ENCODE measurements at places on chromosomes 11 and 22.

DNA sequence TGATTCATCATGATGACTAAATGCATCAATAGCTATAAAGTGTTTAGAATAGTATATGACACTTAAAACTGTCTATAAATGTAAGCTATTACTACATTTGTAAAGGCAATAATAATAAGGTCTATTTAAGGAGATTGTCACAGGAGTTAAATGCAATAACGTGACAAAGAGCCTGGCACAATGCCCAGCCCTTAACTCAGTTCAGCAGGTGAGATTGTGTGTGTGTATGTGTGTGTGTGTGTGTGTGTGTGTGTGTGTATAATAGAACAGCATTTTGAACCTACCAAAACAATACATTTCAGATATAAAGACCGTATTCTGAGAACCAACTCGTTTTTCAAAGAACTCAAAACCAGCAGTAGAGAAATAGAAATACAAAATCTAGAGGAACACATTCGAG lies 177.5 kb downstream of the MYO18B start:
- no peak for DNase-seq

GRCh38 chr11:120798854-120799253 lies 225.0 kb upstream of the TBCEL start:
- DNase-seq, result no peak

GRCh38 chr11:79400717-79401330 lies 40.0 kb downstream of the TENM4 start:
- DNase-seq, result peak; percentile 56

DNA sequence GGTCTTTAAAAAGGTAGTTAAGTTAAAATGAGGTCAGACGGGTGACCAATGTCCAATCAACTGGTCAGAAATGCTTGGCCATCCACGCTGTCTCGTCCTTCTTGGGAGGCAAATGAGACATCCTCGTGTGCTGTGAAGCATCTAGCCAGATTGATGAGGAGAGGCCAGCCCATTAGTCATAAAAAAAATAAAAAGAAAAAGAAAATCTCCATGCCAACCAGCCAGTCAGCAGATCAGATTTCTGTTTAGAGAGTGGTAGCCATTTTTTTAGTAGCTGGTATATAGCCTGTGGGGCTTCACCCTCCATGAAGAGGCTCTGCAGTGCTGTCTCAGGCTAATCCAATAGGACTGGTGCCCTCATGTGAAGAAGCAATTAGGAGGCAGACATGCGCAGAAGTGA lies 343.1 kb upstream of the SYN3 start:
- peak; percentile 73 for DNase-seq

GRCh38 chr22:46108564-46109473 lies 41.5 kb upstream of the PPARA start:
- DNase-seq, result peak; percentile 75

- no peak for DNase-seq
Observed at GRCh38 chr11:15859411-15859810, 496.9 kb downstream of the SOX6 start.

DNA sequence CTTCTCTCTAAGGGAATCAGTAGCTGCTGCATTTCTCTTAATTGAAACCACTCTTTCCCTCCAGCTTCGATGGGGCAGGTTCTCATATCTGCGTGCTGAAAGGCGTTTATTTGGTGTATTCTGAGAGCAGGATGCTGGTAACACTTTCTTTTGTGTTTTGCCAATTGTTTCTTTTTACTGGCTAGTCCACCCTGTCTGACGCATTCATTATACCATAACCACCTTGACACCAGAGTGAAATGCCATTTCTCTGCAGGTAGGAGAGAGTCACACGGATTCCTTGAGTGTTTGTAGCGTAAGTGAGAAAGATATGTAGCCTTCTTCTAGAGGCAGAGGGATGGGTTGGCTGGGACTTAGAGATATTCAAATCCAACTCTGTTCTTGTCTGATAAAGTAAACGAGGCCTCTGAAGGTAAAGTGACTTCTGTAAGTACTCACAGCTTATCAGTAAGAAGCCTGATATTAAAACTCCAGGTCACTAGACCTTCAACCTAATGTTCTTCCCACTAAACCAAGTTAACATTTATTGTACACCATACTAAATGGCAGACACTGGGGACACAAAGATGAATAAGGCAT lies 21.4 kb downstream of the CD44 start:
- DNase-seq, result no peak

- DNase-seq, result no peak
Observed at GRCh38 chr22:30572210-30572609, 2.3 kb downstream of the GAL3ST1 start.

DNA sequence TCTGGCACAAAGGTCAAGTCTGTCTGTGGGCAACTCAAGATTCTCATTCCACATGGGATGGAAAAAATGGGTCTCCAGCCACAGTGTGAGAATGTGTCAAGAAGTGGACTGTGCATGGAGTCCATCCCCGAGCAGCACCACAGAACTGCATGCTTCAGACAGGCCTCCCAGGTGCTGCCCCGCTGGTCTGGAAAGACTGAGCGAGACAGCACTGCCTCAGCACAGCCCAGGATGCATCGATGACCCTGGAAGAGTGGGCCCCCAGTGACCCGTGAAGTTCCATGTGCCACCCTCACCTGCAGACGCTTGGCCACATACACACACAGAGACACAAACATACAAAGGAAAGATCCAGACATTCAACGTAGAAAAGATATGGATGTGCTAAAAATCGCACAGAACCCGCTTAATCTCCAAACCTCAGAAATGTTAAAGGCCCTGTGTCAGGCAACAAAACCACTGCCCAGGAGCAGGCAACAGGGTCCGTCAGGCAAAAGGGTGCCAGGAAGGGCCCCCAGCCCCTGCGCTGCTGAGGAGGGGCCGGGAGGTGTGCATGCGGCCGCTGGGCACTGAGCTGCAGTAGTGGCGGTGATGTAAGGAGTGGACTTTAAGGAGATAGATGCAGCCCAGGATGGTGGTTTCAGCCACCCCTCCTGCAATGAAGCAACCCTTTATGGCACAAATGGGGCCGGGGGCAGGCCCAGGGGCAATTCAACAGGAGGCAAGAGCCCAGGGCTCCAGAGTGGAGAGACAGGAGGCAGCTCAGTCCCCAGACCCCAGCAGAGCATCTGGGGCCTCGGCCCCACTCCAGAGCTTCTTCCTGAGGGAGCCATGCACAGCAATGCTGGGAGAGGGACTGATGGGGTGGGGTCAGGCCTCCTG lies 84.7 kb downstream of the DGCR2 start:
- no peak for DNase-seq

DNA sequence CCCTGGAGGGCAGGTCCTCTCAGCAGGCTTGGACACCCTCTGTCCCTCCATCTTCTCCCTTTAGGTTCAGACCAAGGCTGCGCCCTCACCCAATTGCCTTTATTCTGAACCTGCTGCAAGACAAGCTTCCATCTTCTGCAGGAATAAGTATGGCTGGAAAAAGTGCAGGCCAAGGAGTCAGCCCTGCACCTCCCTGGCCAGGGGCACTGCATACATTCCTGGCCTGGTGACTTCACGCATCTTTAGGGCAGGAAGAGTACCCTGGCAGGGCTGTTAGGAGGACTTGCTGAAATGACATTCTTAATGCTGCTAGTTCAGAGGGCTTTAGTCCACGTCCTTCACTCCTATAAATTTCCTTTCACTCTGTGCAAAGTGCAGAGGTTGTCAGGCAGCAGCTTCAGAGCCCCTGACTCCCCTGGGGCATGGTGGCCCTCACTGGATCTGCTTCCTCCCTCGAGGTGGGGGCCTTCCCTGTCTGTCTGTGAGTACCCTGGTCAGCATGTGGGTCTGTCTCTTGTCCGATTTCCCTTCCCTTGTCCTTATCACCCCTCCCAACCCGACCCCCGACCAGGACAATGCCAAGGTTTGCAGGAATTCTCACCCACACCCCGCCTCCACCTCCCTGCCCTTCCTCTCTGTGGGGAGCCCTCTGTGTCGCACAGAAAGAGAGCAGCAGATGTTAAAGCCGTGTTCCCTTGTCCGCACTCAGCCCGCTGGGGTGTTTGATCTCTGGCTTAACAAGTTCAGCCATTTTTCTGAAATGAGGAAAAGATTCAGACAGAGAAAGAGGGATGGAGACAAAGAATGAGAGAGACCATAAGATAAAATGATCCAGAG lies 124.5 kb upstream of the SYT13 start:
- no peak for DNase-seq
